ENCODE measurements at places on chromosomes 7 and 10. TPM values are rescaled to one million over a fixed set of nuclear protein-coding genes. Genes with fewer than 3 reads are reported as not detected.
A peak's percentile ranks its signal among the peaks of the same experiment; 100 is the strongest.

Gene ACSM6
- not detected for total RNA-seq

DNA sequence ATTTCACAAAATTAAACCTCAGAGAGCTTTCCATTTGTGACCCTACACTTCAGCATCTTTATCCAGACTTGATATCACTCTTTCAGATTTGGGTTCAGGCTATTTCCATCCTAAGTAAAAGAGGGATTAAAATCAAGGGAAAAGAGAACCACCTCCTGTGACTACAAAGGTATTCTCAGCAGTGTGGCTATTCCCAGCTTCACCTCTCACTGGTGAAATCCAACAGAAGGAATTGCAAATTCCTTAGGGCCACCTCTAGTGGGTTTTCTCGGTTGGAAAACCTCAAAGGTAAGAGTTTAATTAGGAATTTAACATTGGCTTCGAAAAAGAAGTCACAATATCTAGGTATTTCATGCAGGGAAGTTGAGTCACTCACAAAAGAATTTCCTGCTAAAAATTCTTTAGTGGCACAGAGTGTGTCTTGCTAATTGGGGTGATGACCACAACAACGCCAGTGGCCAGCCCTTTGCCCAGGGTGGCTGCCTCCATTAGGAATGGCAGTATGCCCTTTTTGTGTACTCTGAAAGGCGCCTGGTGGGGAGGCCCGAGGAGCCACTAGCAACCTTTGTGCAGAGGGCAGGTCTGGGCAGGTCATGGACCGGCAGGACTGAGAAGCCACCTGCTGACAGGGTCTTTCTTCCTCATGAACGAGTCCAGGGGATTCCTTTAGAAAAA is 52.2 kb downstream of the SEM1 start:
- H3K36me3 ChIP-seq, result no peaks in the 10 kb centered on the region
- H3K27ac ChIP-seq, result no peak overlapping the region
- no peak overlapping the region for H3K4me3 ChIP-seq
- no peak for DNase-seq

DNA sequence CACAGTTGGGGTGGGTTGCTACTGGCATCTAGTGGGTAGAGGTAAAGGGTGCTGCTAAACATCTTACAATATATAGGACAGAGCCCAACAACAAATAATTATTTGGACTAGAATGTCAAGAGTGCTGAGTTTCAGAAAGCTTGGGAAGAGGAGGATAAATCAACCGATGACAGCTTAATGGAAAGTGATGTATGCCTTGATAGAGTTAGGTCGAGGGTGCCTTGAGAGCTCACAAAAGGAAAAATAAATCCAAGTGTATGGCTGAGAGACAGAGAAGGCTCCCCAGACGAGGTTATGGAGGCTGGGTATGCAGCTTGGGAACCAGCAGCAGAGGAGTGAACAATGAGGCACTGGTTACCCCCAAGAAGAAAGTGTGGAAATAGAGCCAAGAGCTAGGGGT is 211.1 kb downstream of the HDAC9 start:
- no peaks in the 10 kb centered on the region for H3K27me3 ChIP-seq
- no peaks in the 10 kb centered on the region for H3K4me1 ChIP-seq
- H3K4me3 ChIP-seq, result no peak overlapping the region

DNA sequence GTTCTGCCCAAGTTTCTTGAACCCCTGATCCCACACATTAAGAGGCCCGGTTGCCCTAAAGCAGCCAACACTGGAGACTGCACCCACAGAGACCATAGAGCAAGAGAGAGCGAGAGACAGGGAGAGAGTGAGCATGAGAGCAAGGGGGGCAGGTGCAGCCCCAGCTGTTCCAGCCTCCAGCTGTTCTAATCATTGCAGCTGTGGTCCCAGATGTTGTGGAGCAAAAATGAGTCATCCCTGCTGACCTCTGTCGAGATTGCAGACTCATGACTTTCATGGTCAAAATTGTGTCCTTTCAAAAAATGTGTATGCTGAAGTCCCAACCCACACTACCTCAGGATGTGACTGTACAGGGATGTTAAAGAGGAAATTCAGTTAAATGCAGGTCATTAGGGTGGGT is 143.9 kb upstream of the FRMD4A start:
- peaks cover 10% of the 10 kb centered on the region for H3K36me3 ChIP-seq
- no peak overlapping the region for H3K4me3 ChIP-seq
- peak overlapping the region; percentile 56 for H3K27ac ChIP-seq
- no peak for DNase-seq

DNA sequence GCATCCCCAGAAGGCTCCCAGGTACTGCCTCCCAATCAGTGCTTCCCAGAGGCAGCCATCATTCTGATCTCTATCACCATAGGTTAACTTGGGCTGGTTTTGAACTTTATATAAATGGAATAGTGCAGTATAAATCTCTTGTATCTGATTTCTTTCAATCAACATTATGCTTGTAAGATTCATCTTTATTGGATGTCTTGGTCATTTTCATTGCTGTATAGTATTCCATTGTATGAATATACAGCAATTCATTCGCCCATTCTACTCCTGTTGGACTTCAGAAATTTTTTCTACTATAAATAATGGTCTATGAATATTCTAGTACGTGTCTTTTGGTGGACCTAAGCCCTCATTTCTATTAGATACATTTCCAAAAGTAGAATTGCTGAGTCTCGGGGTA is 16.1 kb upstream of the OGDHL start:
- H3K4me3 ChIP-seq, result no peak overlapping the region
- no peak for DNase-seq
- H3K36me3 ChIP-seq, result no peaks in the 10 kb centered on the region
- H3K27me3 ChIP-seq, result peaks cover 13% of the 10 kb centered on the region

DNA sequence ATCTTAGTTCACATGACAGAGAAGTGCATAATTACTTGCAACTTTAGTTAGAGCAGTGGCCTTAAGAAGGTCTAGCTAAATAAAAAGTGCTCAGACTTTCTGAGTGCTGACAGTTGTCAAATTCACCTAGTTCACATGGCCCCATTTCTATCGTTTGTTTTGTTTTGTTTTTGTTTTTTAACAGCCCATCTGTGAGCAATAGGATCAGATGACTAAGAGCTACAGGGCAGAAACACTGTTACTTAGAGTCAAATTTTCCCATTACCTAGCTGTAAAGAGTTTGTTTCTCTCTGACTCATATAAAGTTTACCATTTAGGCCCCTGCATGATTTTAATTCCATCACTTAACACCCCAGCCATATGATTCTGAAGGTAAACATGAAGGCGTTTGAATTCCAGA is 18.8 kb downstream of the CAV1 start:
- DNase-seq, result no peak
- peak overlapping the region; percentile 86 for H3K27ac ChIP-seq
- no peak overlapping the region for H3K4me3 ChIP-seq
- H3K36me3 ChIP-seq, result peaks cover 63% of the 10 kb centered on the region

- no peaks in the 10 kb centered on the region for H3K27me3 ChIP-seq
- peaks cover 23% of the 10 kb centered on the region for H3K36me3 ChIP-seq
- H3K27ac ChIP-seq, result no peak overlapping the region
- H3K4me1 ChIP-seq, result peaks cover 9% of the 10 kb centered on the region
- no peak overlapping the region for H3K4me3 ChIP-seq
Measured at GRCh38 chr7:143877098-143877497, 24.9 kb downstream of the TCAF1 start.

DNA sequence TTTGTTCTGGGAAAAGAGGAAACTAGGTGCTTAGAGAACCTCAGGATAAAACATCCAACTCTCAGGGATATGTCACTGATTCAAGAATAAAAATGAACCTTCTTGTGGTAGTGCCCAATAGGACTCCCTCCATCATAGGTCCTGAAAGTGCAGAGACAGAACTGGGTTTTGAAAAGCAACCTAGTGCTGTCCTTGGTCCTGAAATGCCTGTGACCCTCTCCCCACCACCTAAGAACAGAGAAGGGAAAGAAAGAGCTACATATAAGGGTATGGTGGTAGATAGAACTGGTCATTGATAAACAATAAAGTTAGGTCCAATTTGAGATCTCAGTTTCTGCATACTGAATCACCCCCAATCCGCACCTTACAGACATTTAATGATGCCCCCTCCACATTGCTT is 953.3 kb downstream of the XPNPEP1 start:
- DNase-seq, result no peak
- H3K4me1 ChIP-seq, result no peaks in the 10 kb centered on the region
- no peaks in the 10 kb centered on the region for H3K36me3 ChIP-seq
- H3K27ac ChIP-seq, result no peak overlapping the region

DNA sequence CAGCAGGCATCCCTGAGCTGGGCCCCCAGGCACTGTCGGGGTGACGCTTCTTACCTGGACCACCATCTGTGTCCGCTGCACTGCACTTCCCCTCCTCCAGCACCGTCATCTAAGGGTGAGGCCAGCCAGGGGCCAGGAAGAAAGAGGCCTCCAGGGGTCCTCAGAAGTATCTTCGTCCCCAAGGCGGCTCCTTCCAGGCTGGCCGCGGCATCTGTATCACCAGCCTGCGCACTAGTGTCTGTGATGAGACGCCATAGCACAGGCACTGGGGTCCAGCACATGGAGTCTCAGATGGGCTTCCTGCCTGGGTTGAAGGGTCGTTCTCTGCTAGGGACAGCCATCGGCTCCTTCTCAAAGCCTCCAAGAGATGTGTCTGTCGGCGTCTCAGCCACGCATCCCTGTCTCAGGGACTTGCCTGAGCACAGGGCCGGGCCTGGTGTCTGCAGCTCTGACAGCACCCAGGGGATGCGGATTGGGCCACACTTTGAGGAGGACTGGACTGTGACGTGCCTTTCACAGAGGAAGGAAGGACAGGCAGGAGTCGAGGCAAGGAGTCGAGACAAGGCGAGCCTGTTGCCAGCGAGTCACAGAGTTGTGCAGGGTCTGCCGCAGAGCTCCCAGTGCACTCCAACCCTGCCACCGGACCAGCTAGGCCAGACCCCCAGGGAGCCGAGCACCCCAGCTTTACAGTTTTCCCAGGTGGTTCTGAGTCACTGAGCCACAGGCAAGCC is 101.5 kb upstream of the DIP2C start:
- H3K36me3 ChIP-seq, result peaks cover 1% of the 10 kb centered on the region
- H3K4me3 ChIP-seq, result no peak overlapping the region
- no peak overlapping the region for H3K27ac ChIP-seq
- peak; percentile 78 for DNase-seq

DNA sequence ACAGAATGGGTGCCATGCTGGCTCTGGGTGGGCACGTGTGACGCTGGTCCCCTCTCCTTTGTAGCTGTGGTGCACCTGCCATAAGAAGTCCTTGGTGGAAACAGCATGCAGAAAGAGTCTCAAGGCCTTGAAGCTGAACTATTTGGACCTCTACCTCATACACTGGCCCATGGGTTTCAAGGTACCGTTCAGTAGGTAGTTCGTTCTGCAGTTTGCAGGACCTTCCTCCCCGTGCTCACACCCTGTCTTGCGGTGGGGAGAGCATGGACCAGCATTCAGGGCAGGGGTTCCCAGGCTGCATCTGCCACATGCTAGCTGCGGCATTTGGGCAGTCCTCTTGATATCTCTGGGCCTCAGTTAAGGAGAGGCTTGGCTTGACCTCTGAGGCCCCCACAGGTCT is 7.3 kb downstream of the AKR1E2 start:
- no peak overlapping the region for H3K4me3 ChIP-seq
- peaks cover 2% of the 10 kb centered on the region for H3K36me3 ChIP-seq
- no peak overlapping the region for H3K27ac ChIP-seq
- peak; percentile 72 for DNase-seq
- H3K27me3 ChIP-seq, result peaks cover 6% of the 10 kb centered on the region

- H3K36me3 ChIP-seq, result peaks cover 4% of the 10 kb centered on the region
- no peak for DNase-seq
- no peaks in the 10 kb centered on the region for H3K27me3 ChIP-seq
- H3K4me1 ChIP-seq, result peaks cover 67% of the 10 kb centered on the region
- no peak overlapping the region for H3K4me3 ChIP-seq
Measured at GRCh38 chr7:6202117-6202516, 70.3 kb downstream of the CYTH3 start.

Gene ZNF22
- total RNA-seq, result 23.4 TPM

- no peak overlapping the region for H3K4me3 ChIP-seq
- DNase-seq, result no peak
- H3K27me3 ChIP-seq, result no peaks in the 10 kb centered on the region
- H3K36me3 ChIP-seq, result no peaks in the 10 kb centered on the region
Measured at GRCh38 chr7:147096629-147097028, 980.0 kb downstream of the CNTNAP2 start.

DNA sequence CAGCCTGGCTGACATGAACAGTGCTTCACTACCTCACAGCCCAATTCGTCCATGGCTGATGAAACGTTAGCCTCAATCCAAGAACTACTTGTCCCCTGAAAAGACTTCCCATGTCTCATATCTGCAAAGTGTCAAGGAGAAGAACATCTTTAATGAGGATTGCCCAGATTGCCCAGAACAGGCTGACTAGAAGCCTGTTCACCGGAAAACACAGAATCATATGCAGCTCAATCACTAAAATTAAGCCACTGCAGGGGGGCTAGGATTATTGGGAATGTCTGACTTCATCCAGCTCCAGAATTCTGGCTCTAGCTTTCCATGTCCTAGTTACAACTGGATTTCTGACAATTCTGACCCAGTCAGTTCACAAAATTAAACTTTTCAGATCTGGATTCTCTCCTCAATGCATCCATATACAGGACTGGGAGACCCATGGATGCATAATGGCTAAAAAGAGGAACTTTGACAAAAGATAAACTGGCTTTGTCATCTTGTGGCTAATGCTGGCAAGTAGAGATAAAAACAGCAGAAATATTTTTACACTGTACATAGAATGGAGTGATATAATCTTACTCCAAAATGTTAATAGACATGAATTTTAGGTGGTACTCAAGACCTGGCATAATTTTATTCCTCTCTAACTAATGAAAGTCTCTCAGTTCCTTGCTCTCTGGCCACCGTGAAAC is 467.0 kb upstream of the POT1 start:
- no peaks in the 10 kb centered on the region for H3K36me3 ChIP-seq
- peaks cover 9% of the 10 kb centered on the region for H3K4me1 ChIP-seq
- no peak overlapping the region for H3K27ac ChIP-seq
- H3K4me3 ChIP-seq, result no peak overlapping the region
- no peak for DNase-seq

Gene DENND11
- total RNA-seq, result 12.3 TPM

GRCh38 chr10:4136121-4136520 is 351.1 kb upstream of the KLF6 start:
- H3K27me3 ChIP-seq, result no peaks in the 10 kb centered on the region
- no peak overlapping the region for H3K27ac ChIP-seq
- H3K4me3 ChIP-seq, result no peak overlapping the region
- peaks cover 3% of the 10 kb centered on the region for H3K36me3 ChIP-seq

DNA sequence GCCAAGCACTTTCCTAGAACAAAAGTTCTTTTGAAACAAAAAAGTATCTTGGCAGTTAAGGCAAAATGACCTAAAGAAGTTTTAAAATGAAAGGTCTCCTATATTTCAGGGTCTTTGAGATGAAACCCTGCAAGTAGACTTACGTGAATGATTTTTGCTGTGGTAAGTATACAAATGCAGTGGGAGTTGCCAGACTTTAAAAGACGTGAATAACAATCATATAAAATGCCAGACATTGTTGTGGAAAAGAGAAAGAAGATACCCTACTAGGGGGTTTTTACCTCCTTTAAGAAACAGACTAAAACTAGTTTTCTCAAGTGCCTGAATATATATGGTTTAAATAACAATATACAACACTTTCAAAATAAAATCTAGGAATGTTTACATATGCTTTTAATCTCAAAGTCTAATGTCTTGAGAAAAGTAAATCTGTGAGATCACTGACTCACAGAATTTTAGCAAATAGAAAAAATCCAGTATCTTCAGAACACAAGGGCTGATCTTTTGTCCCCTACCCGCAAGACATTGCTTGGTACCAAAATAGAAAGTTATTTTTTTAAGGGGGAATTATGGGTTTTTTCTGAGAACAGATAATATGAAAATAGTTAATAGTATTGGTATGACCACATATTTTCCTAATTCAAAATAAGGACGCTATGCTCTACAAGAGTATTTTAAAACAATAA is 29.5 kb downstream of the LRRC17 start:
- DNase-seq, result no peak
- H3K36me3 ChIP-seq, result peaks cover 4% of the 10 kb centered on the region
- peak overlapping the region; percentile 66 for H3K27ac ChIP-seq
- peaks cover 28% of the 10 kb centered on the region for H3K4me1 ChIP-seq
- H3K4me3 ChIP-seq, result no peak overlapping the region

Gene DKK1
- total RNA-seq, result 27.8 TPM

All from osteocyte (in vitro differentiated cells).